ENCODE measurements at places on chromosomes 5 and 9.

GRCh38 chr9:112780450-112781036, 30.0 kb downstream of the SNX30 start:
- DNase-seq = no peak

- DNase-seq = no peak
Measured at GRCh38 chr9:76818271-76818670, 54.0 kb downstream of the PCA3 start.

GRCh38 chr9:109852556-109852955, 72.6 kb downstream of the PALM2AKAP2 start:
- DNase-seq = no peak

- no peak for DNase-seq
Measured at GRCh38 chr5:983238-983524, 25.4 kb upstream of the NKD2 start.

- no peak for DNase-seq
Measured at GRCh38 chr9:129254566-129255287, 76.7 kb upstream of the IER5L start.

GRCh38 chr5:83118471-83118870, 41.1 kb downstream of the XRCC4 start:
- no peak for DNase-seq

DNA sequence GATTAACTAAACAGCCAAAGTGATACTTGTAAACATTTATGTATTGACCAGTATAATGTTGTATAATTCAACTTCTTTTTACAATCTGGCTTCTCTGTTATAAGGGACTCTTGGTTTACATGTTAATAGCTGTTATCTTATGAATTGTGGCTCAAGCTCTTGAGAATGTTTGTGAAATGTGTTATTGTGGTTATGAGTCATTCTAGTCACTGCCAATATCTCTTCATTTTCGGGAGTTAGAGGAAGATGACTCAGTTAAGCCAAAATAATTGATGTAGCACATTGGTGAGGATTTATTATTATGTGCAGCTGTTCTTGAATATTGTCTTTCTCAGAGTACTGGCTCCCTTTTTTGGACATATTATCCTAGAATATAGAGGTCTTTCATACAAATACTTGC, 655.2 kb upstream of the RIOK2 start:
- no peak for DNase-seq

- DNase-seq = no peak
Measured at GRCh38 chr5:112863549-112863948, 2.5 kb downstream of the SRP19 start.

DNA sequence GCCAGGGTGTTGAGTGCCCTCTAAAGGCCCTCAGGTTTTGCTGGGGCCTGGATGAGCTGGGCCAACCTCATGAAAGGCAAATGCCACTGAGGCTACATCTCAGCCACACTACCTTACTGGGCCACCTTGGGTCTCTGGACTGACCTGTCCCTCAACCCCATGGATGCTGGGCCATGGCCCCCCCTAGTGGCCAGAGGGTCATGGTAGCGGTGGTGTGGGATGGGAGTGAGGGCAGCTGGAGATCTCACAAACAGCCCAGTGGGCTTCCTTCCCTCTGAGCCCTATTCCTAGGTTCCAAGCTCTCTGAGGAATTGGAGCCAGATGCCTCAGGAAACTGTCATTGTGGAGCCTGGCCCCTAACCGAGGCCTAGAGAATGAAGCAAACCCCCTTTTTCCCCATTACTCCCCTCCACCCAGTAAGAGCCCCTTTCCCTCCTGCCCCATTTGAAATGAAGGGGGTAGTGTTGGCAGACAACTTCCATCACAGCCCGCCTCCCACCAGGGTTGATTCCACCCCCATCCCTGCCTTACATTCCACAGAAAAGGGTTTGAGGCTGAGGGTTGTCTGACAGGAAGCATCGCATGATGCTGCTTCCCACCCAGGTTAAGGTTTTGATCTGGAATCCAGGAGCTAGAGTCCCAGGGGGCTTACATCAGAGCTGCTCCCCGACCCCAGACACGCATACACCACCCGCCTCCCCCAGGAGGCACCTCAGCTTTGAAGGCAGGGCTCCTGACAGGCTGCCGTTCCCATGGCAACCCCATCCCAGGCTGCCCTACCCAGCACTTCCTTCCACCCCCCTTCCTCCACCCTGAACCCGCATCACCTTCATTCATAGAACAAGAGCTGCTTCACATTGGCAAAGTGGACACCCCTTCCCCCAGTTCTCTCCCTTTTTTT, 63.9 kb downstream of the PCDH1 start:
- no peak for DNase-seq

DNA sequence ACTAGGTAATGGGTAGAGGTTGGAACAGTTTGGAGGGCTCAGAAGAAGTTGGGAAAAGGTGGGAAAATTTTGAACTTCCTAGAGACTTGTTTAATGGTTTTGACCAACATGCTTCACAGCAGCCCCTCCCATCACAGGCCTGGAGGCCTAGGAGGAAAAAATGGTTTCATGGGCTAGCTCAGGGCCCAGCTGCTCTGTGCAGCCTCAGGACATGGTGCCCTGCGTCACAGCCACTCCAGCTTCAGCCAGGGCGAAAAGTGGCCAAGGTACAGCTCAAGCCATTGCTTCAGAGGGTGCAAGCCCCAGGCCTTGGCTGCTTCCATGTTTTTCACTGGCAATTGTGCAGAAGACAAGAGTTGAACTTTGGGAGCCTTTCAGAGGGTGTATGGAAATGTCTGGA, 453.7 kb downstream of the LRRC70 start:
- DNase-seq = no peak

DNA sequence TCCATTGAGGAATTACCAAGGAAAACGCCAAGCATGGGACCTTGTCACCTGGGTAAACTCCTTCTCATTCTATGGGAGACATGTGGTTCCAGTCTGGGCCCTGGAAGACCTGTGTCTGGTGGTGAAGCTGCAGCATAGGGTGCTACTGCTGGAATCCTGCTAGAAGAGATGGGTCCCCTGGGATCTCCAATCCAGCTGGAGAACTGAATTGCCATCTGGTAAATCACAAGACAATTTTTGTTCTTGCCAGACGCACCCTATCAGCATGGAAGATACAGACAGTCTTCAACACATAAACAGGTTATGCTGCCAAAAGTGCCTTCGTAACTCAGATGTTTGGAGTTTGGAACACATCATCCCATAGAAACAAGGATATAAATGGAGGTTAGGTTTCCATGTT, 424.0 kb upstream of the BRINP1 start:
- DNase-seq = no peak

GRCh38 chr9:126854734-126855133, 5.7 kb upstream of the ZBTB34 start:
- DNase-seq = no peak

- no peak for DNase-seq
Measured at GRCh38 chr9:79562749-79563386, 8.9 kb upstream of the TLE4 start.

DNA sequence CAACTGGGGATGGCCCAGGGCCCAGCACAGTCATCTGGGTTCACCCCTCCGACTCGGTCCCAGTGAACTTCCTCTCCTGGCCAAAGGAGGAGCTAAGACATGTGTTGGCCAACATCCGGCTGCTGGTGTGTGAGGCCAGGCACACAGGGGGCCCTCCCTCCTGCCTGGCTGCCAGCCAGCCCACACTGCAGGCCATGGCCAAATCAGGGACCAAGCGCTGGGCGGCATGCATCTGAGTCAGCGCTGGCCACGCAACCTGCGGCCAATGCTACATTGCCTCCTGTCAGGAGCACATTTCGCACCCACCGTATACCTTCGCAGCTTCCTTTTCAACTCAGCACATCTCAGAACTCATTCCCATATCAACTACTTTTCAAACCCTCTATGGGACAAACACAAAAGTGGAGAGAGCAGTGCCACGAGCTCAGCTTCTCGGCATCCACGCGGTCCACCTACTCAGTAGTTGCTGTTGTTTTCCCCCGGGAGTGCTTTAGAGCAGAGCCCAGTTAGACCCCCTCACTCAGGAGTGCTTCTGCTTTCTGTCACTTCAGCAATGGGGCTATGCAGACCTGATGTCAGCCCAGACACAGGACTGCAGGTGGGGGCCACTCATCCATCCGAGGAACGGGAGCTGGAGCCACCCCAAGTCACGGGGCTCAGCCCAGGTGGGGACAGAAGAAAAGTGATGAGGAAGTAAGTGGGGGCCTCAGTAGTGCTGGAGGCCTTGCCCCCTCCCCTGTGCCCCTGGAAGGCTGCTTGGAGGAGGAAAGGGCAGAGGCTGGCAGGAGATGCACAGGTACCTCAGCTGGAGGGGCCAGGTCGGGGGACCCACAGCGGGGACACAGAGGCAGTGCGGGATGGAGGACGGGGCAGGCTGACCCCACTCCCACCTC, 13.9 kb downstream of the NINJ1 start:
- no peak for DNase-seq

- no peak for DNase-seq
Measured at GRCh38 chr9:135714242-135715055, 12.5 kb downstream of the KCNT1 start.

DNA sequence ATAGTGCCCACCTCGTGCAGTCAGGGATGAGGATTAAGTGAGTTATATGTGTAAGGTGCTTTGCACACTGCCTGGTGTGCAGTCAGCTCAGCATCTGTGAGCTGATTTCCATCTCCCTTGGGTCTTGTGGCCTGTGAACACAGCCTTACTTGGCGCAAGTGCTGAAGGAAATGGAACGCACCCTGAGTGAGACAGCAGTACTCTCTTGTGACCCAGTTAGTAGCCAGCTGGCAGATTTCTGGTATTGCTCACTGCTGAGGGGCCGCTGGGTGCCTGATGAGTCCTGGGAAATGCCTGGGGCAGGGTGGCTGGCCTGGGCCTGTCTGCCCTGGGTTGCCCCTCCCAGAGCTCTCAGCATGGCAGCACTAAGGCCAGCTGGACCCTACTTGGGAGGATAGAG, 90.9 kb upstream of the BOD1 start:
- no peak for DNase-seq

GRCh38 chr5:95673081-95673480, 9.7 kb downstream of the SPATA9 start:
- no peak for DNase-seq

- DNase-seq = no peak
Measured at GRCh38 chr9:124733964-124734740, 37.0 kb downstream of the NR6A1 start.

- no peak for DNase-seq
Measured at GRCh38 chr9:98795970-98796363, 388 bp downstream of the ANKS6 start.

GRCh38 chr9:100739208-100739607, 161.3 kb downstream of the CAVIN4 start:
- DNase-seq = no peak

DNA sequence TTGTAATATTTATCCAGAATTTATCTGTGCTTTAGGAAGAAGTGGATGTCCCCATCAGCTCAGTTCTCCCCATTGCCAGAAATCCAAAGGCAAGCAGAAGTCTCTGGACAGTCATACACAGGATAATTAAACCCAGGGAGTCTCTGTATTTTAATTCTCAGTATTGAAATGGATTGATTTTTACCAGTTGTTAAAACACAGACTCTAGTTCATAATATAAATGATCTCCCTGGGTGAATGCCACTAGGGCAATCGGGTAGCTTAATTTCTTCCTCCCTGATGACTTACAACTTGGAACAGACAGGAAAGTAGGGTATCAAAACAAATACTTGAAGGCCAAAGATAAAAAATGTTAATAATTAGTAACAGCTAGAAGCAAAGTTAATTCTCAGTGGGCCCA, 66.5 kb upstream of the DAP start:
- DNase-seq = no peak

- no peak for DNase-seq
Measured at GRCh38 chr9:22046243-22046885, 37.3 kb upstream of the CDKN2B start.

DNA sequence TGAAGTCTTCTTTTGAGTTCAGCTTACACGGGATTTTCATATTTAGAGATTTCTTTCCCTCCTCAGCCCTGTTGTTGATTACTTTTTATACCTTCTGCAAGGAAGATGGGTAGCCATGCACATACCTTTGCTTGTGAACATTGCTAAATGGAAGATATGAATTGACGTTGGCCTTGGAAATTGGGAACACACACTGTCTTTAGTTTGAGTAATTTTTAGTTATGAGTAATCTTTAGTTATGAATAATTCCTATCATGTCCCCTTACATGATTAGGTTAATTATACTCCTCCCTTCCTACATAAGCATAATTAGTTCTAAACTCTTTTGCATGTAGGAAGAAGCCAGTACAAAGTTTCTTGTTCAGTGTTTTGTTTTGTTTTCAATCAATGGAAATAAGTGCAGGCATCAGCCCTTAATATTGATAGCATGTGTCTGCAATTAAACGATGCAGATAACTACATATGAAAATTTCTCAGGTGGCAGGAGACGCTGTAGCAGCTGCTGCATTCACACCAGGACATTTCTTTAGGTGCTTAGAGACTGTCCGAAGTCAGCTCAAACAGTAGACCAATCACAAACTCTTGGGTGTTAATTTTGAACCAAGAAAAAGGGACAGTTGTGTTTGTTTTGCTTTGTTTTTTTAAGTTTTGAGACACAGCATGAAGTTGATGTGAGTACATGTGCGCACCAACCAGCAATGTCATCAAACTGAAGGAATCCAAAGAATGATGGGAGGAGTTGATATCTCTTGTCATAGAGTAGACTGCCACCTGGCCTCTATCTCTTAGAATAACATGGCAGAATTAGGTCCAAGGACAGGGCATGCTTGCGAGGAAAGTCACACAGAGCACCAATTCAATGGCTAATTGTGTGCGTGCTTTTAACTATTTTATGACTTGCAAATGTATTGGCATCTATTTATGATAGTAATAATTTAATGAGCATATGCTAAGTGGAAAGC, 51.4 kb downstream of the SMARCA2 start:
- DNase-seq = no peak

- DNase-seq = no peak
Measured at GRCh38 chr9:128735373-128735772, 11.4 kb upstream of the ZDHHC12 start.

DNA sequence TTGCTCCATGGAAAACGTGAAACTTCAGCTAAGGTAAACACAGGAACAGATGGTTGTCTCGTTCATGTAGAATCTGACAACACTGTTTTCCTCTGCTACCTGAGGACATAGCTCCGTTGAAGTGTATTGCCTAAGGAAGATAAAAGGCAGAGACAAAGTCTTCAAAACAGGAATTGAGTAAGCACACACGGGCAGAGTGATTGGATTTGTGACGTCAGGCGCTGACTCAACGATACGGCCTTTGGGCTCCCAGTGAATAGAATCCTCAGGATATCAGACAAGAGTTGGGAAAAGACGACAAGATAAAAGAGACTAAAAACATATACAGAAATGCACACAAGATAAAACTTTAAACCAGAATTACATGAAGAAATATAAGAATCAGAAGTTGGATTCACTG, 787.1 kb upstream of the CTNND2 start:
- DNase-seq = no peak

DNA sequence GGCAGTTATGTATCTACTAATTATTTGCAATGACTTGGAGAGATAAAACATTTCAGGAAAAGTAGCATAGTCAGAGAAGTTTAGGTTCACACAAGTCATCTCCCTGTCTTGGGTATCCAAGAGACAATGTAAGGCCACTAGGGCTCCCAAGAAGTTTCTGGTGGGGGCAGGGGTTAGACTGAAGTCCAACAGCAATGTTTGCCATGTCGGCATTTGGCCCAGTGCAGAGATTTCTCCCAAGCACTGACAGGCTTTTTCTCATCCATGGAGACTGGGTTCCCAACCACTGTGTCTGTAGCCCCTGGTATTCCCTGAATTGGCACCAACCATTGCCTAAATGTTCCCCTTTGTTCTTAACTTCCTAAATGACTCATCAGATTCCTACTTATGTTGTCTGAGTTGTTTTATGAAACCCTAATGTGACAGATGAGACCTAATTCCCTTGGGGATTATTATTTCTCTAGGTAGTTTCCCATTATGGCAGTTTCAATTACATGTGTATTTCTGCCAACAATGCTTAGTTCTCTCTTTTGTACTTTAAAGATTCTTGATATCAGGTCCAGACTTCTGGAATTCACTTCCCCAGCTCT, 103.6 kb upstream of the EGFLAM start:
- no peak for DNase-seq
